ENCODE measurements at places on chromosomes 4 and X.
A peak's percentile ranks its signal among the peaks of the same experiment; 100 is the strongest.

DNA sequence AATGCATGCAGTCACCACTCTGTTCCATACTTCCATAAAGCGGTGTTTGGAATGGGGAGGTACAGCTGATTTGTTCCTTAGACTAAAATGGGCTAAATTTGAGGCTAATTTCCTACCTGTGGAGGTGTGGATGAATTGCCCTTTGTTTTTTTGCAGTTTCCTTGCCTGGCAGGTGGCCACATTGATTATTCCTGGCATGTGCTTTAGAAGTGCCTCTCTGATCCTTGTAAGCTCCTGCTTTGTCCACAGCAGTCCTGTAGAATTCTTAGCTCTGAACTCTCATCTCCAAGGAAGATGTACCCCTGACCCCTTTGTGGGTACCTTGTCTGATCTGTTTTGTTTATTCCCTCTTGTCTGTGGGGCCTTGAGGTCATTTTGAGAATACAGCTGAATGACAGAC, 136.8 kb downstream of the ADGRL3 start:
- no peak for DNase-seq

DNA sequence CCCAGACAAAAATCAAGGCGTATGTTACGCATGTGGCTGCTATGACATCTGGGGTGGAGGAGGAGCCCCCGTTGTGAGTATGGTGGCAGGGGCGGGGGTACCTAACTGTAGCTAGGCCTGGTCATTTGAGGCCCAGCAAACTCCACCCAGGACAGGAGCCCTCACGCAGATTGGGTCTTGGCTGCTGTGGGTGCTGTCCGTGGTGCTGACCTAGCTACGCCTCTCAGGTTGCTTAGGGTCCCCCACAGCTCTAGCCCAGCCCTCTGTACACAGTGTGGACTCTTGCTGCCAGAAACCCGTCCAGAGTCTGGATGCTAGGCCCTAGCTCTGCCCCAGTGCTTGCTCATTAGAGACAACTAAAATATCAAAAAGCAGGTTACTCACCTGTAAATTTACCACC, 146.7 kb upstream of the PSAPL1 start:
- DNase-seq = no peak

DNA sequence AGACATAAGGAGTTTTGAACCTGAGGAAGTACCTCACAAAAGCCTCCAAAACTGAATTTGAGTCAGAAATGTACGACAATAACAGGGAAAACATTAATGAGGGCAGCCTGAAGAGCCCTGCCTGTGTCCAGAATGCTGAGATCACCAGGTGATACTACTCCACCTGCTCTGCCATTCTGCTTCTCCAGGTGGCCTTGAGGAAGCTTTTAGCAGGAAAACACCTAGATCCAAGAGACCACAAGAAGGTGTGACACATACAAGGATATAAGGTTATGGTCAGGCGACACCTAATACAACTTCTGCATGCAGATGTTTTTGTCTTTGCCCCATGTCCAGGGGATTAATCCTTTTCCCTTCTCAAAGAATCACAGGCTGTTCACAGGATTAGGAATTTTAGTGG, 15.3 kb downstream of the SOWAHB start:
- DNase-seq = no peak

DNA sequence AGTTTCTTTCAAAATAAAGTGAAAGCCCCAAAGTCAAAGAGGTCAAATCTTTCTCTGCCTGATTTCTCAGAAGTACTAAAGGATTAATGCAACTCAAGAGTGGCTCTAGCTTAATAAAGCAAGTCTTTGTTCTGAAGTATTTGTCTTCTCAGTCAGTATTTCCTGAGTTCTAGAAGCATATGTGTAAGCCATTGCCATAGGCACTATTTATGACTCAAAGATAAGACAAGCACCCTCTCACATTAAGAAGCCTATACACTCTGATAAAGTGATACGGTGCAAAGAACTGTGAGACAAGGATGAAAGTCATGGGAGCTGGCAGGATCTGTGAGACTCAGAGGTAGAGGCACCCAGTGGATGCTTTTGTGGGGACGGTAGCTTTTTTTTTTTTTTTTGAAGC, 60.9 kb downstream of the AASDH start:
- DNase-seq = no peak

- no peak for DNase-seq
These were observed 68.4 kb downstream of the PSAPL1 start for GRCh38 chr4:7366180-7366945.

DNA sequence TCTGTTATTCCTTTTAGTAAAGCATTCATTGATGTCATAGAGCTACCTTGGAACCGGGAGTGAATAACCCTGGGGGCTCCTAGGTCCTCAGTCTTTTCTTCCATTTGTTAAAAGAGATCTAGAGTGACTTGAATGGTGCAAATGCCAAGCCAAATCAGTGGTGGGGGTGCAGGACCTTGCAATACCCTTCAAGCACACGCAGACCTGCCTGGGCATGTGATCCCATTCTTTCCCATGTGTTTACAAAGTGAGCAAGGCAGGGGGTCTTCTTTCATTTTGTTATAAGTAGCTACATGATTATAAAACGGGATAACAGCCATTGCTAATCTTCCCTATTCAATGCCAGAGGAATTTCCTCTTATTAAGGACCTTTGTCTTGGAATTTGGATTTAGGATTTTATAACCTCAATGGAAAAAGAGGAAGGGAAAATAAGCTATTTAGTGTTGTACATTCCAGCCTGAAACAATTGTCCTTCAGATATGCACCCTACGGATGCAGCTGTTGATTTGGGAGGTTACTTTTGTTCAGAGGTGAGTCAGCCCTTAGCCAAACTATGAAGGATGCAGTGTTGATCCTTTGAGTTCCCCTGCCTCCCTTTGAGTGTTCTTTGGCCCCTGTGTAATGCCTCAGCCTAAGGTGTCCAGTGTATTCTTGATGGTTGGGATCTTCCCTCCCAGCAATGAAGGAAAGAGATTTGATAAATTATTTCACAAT, 623.8 kb upstream of the HTR2C start:
- no peak for DNase-seq

GRCh38 chrX:48745222-48745621, 16.3 kb upstream of the GLOD5 start:
- no peak for DNase-seq

GRCh38 chr4:101199507-101200285, 147.6 kb downstream of the PPP3CA start:
- peak; percentile 46 for DNase-seq

GRCh38 chr4:76960014-76960413, 10.5 kb downstream of the SEPTIN11 start:
- DNase-seq = no peak

DNA sequence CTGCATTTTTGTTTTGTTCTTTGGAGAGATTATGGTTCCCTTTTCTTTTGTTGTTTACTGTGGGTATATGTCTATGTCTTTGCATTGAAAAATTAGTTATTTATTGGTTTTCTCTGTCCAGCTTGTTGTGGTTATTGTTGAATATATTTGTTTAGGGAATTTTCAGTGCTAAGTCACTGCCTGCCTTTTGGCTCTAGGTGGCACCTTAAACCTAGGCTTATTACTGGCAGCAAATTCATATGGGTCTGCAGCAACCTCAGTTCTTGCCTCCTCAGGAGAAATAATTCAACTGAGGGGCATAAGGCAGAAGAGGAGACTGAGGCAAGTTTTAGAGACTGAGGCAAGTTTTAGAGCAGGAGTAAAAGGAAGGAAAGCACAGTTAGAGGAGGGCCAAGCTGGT, 1157.3 kb upstream of the AGA start:
- peak; percentile 1 for DNase-seq

- peak; percentile 41 for DNase-seq
These were observed 252.3 kb downstream of the NLGN4X start for GRCh38 chrX:5976332-5976731.

GRCh38 chr4:126560794-126561193, 1072.0 kb upstream of the INTU start:
- no peak for DNase-seq

- no peak for DNase-seq
These were observed 16.4 kb downstream of the TCEANC start for GRCh38 chrX:13669246-13669737.

GRCh38 chr4:5399124-5399523, 309.2 kb downstream of the EVC2 start:
- DNase-seq = no peak

GRCh38 chr4:61011051-61011450, 189.1 kb upstream of the ADGRL3 start:
- DNase-seq = no peak

DNA sequence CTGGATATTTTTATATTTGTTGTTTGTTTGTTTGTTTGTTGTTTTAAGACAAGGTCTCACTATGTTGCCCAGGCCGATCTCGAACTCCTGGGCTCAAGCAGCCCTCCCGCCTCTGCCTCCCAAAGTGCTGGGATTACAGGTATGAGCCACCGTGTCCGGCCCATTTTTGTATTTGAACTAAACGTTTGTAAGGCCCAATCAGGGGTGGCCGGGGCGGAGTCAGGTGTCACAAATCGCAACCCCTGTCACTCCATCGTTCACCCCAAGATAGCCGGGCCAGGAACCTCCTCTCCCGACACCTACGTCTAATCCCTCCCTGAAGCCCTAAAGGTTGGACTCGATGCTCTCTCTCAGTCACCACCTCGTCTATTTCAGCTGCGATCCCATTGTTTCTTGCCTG, 722 bp upstream of the EFHC2 start:
- no peak for DNase-seq

DNA sequence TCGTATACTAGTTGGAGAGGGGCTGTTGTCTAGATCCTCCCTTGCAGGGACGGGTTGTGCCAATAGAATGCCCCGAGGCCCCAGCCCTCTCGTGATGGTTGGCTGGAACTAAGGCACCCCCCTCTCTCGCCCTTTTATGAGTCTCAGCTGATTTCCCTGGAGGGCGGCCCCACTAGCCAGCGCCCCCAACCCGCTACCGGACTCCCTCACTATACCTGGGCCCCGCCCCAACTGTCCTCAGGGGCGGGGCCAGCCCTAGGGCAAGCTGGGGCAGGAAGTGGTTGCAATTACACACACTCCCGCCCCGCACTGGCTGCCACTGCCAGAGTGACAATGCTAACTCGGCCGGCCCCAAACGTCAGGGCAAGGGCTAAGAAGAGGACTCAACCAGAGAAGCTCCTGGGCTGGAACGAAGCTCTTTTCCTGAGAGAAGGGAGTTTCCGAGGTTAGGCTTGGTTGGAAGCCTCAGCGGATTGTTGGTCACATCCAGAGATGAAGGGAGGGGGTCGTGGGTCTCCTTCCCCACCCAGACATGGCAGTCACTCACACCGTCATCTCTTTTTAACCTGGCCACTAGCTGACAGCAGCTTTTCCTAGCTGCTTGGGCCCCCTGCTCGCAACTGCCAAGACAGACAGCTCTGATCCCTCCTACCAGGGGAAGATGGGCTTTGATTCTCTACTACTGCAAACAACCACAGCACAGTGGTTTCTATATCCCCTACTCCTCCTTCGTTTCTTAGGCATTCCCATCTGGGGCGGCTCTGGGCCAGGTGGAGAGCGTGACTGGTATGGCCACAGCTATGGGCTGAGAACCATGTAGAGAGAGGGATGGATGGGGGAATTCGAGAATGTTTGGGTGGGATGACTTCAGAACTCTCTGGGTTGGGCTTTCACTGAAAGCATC, 21.0 kb upstream of the BCORL1 start:
- peak; percentile 49 for DNase-seq

DNA sequence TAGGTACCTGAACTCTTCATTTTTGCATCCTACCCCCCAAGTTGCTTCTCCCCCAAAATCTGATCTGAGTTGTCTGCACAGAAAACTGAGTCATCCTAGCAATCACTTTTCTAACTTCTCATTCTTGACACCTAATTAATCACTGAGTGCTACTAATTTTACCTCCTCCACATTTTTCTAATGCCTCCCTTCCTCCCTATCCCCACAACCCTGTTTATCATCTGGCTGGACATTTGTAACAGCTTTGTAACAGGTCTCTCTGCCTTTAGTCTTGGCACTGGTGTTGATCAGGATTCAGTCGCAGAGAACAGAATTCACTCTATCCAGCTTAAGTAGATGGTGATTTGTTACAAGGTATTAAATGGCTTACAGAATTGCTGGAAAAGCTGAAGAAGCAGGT, 303.9 kb upstream of the GATB start:
- DNase-seq = no peak

DNA sequence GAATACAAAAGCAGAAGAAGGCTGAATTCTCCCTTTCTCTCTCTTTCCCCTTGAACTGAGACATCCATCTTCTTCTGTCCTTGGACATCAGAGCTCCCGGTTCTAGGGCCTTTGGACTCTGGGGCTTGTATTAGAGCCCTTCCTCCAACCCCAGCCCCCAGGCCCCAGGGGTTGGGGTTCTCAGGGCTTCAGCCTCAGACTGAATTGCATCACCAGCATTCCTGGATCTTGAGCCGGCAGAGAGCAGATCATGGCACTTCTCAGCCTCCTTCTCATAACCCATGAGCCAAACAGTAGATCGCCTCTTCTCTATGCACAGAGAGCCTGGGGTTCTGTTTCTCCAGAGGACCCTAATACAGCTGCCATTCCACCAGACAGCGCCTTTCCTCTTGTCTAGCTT, 25.3 kb upstream of the CLDN24 start:
- DNase-seq = no peak

DNA sequence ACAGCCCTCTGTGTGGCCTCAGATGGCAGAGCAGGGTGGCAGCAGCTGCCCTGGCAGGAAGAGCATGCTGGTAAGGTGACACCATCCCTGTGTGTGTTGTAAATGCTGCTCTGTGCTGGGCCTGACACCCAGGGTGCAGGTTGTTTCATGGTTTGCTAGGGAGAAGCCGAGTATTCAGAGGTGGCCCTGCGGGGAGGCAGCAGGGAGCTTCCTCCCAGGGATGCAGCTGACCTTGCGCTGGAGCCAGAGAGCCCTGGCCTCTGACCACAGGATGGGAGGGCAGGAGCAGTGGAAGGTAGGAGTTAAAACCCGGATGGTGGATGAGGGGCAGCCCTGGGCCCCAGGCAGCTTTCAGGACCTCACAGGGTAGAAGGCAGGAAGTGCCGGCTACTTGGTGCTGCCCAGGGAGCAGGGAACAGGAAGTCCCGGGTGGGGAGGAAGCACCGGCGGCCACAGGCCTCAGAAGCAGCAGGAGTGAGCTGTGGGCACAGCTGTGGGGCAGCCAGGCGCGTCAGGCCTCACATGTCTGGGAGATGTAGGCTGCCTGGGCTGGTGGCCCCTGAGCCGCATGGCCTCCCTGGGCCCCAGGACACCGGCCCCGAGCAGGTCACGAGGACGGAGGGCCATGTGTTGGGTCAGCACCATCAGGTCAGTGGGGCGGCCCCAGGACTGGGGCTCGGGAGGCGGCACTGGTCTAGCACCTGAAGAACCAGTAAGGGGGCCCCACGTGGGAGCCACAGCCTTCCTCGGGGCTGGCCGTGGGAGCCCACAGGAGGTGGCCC, 19.1 kb downstream of the SH3BP2 start:
- peak; percentile 45 for DNase-seq

Data from NCI-H524 (cell line).